SHP77 treated with DMSO at 0.1 percent for 48 hours (cell line): ENCODE measurements at places on chromosomes 12 and 14.

- no peak for DNase-seq
These were observed 1118.7 kb upstream of the TMEM132C start for GRCh38 chr12:127148318-127148717.

GRCh38 chr12:116074686-116075085 is 202.8 kb downstream of the MED13L start:
- DNase-seq: no peak

GRCh38 chr12:52035190-52035589 is 16.1 kb upstream of the NR4A1 start:
- no peak for DNase-seq

GRCh38 chr14:96206461-96206860 is 1.8 kb downstream of the BDKRB2 start:
- DNase-seq: no peak

- DNase-seq: no peak
These were observed 91.3 kb upstream of the PDZRN4 start for GRCh38 chr12:41096797-41097196.

DNA sequence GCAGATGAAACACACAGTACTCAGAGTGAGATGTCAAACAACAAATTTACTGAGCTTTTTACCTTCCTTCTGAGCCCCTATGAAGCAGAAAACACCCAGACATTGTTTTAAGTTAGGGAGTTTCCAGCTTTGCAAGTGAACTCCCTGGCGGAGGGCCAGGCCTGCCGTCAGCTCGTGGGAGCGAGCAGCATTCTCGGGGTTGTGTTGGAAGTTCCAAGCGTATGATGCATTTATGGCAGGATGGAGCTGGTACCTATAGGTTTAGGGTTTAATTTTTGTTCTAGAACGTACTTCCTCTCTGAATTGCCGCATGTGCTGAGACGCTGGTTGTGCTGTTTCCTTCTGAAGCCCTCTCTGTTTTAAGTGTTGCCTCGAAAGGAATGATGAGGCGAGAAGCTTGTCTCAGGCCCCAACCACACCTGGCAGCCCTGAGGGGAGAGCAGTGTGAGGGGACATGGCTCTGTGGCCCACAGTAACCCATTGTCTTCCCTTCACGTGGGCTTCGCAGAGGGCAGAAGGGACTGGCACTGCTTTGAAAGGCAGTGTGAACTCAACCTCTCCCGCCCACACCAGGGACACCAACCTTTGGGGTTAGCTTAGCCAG is 76.6 kb downstream of the SSPN start:
- no peak for DNase-seq

DNA sequence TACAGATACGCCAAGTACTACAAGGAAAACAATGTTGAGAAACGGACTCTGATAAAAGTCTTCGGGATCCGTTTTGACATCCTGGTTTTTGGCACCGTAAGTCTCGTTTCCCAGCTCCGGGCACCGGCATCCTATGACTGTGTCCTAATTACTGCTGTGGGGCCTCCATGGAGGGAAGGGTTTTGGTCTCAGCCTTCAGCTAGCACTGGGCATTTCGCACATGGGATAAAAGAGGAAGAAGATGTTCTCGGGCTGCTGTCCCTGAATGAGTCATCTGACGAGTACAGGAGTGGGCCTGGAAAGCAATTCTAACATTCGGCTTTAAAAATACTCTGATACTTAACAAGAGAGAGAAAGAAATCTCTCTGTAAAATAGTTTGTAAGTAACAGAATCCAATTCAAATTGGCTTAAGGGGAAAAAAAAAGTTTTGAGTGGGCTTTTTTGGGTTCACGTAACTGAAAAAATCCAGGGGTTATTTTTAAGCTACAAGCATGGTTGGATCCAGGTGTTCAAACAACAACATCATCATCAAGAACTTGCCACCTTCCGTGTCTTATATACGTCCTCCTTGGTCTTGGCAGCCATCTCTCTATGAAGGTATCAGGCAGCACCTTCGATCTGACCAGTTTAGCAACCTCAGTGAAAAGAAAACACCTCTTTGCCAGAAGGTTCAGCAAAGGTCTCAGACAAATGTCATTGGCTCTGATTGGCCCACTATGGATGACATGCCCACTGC is 34.4 kb upstream of the P2RX4 start:
- no peak for DNase-seq

GRCh38 chr12:115923851-115924250 is 353.6 kb downstream of the MED13L start:
- DNase-seq: no peak

- DNase-seq: no peak
These were observed 841 bp downstream of the CALM1 start for GRCh38 chr14:90397425-90398314.

- peak; percentile 2 for DNase-seq
These were observed 15.3 kb upstream of the ADSS1 start for GRCh38 chr14:104708606-104709268.

- DNase-seq: no peak
These were observed 448.0 kb downstream of the SLC6A15 start for GRCh38 chr12:84464616-84465015.

GRCh38 chr12:26744697-26745440 is 88.1 kb downstream of the ITPR2 start:
- peak; percentile 83 for DNase-seq

DNA sequence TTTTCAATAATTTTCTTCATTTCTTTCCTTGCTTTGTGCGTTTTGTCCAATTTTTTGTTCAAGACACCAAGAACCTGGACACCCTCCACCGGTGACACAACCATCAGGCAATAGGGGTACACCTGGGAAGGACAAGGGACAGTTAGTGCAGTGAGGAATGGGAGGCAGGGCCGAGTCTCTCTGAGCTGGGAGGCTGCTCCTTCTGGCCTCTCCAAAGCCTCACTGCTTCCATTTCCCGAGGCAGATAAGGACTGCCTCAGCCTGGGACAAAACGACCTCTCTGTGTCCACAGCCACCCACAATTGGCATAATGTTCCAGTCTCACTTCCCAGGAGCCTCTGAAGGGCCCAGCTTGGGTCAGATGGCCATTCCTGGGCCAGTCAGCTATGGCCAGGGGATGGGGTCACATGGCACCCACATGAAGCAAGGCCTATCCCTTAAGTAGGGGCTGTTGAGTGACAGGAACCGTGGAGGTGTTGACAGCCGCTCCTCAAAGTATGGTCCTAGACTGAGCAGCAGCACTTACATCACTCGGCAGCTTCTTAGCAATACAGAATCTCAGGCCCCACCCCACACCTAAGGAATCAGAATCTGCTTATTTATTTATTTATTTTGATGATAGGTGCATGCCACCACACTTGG is 13.6 kb upstream of the MAPKAPK5 start:
- no peak for DNase-seq

DNA sequence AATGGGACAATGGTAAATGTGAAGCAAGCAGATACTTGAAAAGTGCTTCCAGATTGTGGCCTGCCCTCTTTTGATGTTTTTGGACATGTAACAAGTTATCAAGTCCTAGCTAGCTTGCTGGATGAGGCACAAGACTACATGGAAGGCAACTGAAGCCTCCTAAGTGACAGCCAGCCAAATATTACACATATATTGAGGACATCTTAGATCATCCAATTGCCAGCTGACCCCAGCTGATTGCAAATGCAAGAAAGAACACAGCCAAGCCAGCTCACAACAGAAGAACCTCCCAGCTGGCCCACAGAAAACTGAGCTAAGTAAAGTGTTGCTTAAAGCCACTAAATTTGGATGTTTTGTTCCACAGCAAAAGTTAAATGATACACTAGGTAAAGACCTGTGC is 156.9 kb downstream of the SRGAP1 start:
- DNase-seq: no peak

DNA sequence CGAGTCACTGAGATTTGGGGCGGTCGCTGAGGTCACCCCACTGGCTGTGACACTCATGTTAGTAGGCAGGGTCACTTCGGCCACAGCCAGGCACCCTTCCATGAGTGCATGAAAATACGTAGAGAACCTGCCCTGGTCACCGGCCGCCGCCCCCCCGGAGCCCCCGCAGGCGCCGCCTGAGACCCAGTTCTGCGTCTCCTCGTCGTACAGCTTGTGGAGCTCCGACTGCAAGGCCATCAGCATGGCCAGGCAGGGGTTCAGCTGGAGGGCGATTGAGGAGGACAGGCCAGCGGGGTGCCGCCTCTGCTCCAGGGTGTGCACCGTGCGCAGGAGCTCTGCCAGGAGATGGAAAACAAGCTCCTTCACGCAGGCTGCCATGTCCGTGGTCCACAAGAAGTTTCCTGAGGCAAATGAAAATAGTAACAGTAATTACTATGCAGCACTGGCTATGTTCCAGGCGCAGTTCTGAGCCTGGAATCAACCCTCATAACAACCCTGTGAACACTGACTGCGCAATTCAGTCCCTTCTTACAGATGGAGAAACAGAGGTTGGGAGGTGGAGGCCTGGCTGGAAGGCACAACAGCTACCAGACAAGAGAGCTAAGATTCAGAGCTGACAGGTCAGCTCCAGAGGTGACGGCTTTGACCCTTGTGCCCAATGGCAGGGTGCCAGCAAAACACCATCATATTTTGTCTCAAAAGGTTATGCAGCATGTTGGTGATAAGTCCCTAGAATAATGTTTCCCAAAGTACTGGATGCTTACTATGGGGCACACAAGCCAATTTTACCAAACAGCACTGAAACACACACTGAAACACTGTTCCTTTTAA is 59.9 kb downstream of the TRAFD1 start:
- DNase-seq: no peak
